ENCODE measurements at places on chromosomes 5 and 9.

DNA sequence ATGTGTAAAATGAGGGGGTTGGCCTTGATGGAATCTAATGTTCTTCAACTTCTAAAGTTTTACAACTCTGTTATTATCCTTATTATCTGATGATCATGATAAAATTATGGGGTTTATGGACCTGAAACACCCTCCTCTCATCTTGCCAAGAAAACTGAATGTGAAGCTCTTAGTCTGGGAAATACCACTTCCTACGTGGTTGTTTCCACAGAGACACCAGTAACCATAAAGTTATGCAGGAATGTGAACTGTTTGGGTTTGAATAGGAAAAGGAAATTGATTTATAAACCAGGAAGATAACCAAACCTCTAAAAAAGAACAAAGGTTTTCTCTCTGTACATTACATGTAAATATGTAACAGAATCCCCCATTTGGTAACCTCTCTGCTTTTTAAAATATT lies 28.3 kb upstream of the RAI14 start:
- DNase-seq = no peak

DNA sequence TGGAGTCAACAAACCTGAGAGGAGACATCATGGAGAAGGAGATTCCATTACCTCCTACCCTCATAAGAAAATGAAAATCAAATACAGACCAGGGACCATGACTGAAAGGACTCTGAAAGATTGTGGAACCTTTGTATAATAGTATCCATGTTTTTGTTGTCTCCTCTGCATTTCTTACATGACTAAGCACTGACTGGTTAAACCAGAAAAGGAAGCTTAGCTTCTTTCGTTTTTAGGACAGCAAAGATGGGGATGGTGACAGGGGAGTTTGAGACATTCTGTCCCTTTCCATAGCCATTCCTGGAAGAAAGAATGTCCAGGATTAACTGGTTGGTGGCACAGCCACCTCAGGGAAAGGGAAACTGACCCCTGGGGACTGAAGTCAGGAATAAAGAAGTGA lies 22.2 kb downstream of the ITGA1 start:
- no peak for DNase-seq

GRCh38 chr5:14082973-14083372 lies 60.2 kb upstream of the TRIO start:
- no peak for DNase-seq

DNA sequence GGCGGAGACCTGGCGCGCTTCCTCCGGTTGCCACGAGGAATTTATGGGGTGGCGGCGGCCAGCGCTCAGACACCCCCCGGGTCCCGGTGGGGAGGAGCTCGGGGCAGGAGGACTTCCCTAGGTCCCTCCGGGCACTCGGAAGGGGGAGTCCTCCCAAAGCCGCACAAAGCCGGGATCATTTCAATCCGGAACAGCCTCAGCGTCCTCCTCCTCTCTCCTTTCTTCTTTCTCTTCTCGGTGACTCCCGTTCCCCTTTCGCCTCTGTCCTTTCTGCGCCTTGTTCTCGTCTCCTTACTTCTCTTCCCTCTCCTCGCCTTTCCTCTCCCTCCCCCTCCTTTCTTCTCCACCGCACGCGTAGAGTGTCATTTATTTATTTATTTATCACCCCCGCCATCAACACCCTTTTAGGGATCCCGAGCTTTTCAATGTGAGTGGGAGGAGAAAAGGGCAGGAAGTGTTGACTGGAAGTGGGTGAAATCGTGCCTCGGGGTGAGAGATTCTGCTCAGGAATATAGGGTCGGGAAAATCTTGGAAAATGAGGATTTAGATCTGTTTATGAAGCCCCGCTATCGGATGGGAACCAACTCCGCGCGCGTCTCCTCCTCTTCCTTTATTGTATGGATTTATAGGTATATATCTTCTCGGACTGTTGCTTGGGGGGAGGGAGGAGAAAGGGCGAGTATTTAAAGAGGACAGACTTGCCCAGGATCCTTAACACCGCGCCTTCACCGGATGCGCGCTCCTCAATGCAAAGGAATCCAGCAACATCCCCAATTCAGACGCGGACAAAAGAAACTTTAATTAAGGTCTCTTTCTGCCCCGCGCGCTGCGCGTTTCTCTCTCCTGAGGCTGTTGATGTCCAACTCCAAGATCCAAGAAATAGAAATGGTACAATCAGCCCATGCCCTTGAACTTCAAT lies 2.0 kb upstream of the ZNF462 start:
- no peak for DNase-seq

- DNase-seq = no peak
Measured at GRCh38 chr5:43041110-43041668, 1.1 kb upstream of the ANXA2R start.

GRCh38 chr5:3659907-3660306 lies 64.3 kb downstream of the IRX1 start:
- no peak for DNase-seq

DNA sequence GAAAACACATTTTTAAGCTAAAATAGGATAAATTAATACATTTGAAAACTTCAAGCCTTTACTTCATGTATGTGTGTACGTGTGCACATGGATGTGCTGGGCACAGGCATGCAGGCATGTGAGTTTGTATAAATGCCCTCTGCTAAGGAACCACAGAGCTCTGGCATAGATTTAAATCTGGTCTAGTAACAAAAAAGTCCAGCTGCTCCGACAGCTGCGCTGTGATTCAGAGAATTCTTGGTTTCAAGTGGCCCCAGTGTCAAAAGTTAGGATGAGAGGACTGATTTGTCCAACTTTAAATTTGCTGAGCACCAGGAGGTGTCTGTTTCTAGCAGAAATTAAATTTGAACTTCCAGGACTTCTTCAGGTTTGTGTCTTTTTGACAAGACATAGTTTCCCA lies 203.7 kb upstream of the TUT7 start:
- no peak for DNase-seq

DNA sequence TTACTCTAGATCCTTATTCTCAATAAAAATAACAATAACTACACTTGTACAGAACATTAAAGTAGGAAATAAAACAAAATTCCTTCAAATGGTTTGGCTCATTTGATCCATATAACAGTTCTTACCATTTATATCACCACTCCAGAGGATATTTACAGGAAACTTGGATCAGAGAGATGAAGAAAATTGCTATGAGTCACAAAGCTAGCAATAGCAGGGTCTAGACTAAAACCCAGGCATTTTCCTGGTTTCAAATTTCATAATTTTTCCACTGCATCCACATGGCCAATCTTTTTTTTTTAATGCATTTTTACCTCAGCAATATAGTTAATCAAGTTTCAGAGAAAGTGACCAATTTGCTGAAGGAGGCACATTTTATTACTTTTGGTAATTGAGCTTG lies 299.2 kb downstream of the ELAVL2 start:
- DNase-seq = no peak

DNA sequence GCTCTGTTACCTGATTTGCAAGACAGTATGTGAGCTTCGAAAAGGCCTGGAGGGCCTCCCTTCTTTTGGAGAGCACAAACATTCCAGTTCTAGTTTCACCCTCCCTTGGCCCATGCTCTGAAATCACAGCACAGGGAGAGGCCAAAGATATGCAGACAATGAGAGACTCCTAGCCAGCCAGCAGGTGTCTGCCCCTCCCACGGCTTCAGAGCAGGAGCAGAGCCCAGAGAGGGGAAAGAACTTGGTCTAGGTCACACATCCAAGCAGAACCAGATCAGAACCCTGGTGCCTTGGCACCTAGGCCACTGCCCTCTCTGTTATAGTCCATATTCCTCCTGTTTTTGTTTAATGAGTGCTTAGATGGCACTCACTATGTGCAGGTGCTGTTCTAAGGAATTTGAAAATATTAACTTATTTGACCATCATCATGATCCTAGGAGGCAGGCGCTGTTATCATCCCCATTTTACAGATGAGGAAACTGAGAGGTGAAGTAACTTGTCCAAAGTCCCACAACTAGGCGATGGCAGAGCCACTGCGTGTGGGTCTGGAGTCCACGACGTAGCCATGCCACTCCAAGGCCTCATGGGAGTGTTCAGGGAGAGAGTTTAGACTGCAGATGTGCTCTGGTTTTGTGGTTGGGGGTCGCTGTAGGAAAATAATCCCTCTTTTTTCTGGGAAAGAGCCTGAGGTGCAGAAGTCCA lies 27.2 kb downstream of the TMOD1 start:
- no peak for DNase-seq

DNA sequence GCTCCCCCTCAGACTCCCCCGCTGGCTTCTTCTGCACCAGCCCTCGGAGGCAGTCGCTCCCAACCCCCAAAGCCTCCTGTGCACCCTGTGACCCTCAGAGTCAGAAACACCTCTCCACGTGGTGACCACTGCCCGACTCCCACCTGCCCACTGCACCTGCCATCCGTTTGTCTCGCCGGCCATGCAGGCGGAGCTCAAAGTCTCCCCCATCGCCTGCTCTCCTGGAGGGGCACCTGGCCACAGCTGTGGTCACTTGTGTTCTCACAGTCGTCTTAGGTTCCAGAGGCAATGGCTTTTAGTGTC lies 38.2 kb downstream of the MRPL36 start:
- DNase-seq = no peak

- no peak for DNase-seq
Measured at GRCh38 chr9:81394881-81395675, 294.3 kb downstream of the TLE1 start.

DNA sequence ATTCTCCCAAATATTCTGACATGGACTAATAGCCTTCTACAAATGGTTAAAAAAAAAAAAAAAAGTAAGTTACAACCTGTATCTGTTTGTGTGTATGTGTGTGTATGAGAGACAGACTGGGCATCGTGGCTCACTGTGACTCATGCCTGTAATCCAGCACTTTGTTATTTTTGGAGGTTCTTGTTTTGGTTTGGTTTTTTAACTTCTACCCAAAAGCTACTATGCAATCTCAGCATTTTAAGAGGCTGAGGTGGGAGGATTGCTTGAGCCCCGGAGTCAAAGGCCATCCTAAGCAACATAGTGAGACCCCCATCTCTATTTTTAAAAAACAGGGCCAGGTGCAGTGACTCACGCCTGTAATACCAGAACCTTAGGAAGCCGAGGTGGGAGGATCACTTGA lies 17.6 kb upstream of the HAVCR1 start:
- DNase-seq = no peak

GRCh38 chr9:80285326-80285725 lies 713.6 kb downstream of the TLE4 start:
- no peak for DNase-seq
